ENCODE measurements at places on chromosomes 1 and 21. TPM values are rescaled to one million over a fixed set of nuclear protein-coding genes. Genes with fewer than 3 reads are reported as not detected.

The CLCA4 gene
- total RNA-seq, result not detected

The ADAMTSL4 gene
- 0.80 TPM for total RNA-seq

The ADGRL2 gene
- 22.4 TPM for total RNA-seq

The CHI3L1 gene
- 0.86 TPM for total RNA-seq

The BGLAP gene
- not detected for total RNA-seq

The RYR2 gene
- total RNA-seq, result 0.63 TPM

The DNASE2B gene
- not detected for total RNA-seq

The TEKT2 gene
- total RNA-seq, result 0.29 TPM

The TSPAN2 gene
- total RNA-seq, result 4.6 TPM

The LCE1D gene
- not detected for total RNA-seq

The GPR161 gene
- total RNA-seq, result 9.6 TPM

All from epithelial cell of proximal tubule (primary cell).